Kidney (tissue), 22 donors: ENCODE measurements at places on chromosomes 6 and 20.

DNA sequence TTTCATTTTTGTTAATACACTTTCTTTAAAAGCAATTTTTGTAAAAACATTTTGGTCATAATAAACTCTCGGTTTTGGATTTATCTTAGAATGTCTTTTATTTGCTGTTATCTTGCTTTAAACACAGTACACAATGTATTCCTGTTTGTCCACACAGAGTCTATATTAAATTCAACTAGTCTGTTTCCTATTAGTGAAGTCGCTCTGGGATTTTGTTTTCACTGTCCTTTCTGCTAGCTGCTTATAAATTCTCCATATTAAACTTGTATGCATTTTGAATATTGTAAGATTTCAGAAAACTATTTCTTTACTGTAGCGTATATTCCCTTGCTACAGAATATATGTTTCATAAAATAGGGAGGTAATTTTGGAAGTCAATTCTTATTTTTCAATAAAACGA, 630.2 kb downstream of the HDGFL1 start:
- no peak for DNase-seq

GRCh38 chr6:122770835-122771601, 8.5 kb upstream of the FABP7 start:
- DNase-seq, result no peak

GRCh38 chr6:110310861-110311446, 47.2 kb downstream of the METTL24 start:
- DNase-seq, result no peak

GRCh38 chr6:138087593-138088325, 19.5 kb downstream of the PERP start:
- no peak for DNase-seq

DNA sequence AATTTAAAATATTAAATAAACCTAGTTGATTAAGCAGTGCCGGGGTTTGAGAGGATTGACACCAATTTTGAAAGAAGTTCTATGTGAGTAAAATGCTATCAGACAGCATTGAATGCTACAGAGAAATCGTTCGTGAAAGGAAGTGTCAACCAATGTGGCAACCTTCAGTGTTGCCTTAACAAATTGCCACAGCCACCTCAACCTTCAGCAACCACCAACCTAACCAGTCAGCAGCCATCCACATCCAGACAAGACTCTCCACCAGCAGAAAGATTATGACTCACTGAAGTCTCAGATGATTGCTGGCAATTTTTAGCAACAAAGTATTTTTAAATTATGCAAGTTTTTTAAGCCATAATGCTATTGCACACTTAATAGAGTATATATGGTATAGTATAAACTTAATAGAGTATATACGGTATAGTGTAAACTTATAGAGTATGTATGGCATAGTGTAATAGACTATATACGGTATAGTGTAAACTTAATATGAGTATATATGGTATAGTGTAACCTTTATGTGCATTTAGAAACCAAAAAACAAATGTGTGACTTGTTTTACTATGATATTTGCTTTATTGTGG, 65.3 kb upstream of the ID4 start:
- DNase-seq, result no peak

DNA sequence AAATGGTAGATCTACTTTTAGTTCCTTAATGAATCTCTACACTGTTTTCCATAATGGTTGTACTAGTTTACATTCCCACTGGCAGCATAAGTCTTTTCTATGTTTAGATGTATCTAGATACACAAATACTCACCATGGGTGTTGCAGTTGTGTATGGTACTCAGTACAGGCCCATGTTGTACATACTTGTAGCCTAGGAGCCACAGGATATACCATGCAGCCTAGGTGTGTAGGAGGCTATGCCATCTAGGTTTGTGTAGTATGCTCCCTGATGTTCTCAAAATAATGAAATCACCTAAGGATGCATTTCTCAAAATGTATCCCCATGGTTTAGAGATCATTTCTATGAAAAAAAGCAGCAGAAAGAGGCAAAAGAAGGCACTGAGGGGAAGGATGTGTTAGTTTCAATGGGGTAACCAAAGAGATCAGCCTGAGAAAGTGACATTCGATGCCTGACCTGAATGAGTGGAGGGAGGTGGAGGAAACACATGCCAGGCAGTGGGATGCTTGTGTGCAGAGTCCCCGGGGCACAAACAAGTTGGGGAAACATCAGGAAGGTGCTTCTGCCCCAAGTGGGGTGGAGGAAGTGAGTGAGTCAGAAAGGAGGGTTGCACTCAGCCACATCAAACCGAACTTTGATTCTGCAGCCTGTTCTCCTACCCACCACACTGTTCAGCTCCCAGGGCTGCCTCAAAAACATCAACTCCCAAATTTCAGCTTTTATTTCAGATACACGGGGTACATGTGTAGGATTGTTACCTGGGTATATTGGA, 191.2 kb downstream of the ZNF217 start:
- no peak for DNase-seq

GRCh38 chr20:38136421-38137245, 28.4 kb downstream of the TGM2 start:
- peak; percentile 43 for DNase-seq

DNA sequence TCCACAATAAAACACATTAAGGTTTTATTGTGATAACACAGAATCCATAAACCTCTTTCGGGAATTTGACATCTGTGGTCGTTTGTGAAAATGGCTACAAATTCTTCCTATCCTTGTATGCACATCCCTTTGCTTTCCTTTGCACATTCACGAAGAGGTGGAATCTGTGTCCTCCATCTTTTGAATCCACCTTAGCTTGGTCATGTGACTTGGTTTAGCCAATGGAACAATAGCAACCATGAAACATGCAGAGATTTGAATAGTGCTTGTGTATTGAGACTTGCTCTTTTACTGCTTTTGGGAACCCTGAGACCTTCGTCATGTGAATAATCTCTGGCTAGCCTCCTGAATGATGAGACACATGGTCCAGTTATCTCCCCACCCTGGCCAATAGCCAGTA, 49.7 kb upstream of the NOP56 start:
- no peak for DNase-seq

DNA sequence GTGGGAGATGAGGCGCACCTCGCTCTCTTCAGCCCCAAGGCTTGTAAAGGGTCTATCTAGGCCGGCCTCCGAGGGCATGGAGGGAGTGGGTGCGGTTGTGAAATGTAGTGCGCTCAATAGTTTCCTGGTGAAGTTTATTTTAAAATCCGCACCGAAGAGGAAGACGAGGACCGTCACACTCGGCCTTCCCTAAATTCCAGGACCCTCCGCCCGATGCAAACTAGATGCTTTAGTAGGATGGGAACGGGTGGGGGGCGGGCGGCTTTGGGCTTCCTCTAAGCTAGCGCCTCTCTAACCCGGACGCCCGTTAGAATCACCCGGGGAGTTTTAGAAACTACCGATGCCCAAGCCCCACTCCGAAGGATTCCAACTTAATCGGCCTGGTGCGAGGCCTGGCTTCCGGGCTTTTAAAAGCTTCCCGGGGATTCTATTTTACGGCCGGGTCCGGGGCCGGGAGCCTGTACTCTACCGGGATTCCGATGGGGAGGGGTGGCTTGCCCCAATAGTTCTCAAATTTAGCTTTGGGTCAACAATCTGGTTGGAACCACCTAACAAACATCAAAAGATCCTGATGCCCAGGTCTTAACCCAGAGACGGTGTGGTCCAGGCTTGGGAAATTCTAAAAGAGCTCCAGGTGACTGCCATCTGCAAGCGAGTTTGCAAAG, 548 bp upstream of the BCAS4 start:
- DNase-seq, result no peak

GRCh38 chr6:165913676-165914570, 250.9 kb upstream of the PDE10A start:
- no peak for DNase-seq

- no peak for DNase-seq
Measured at GRCh38 chr6:41150671-41151070, 3.5 kb downstream of the TREML1 start.

GRCh38 chr6:104957301-104958177, 632 bp downstream of the LIN28B start:
- DNase-seq, result no peak

DNA sequence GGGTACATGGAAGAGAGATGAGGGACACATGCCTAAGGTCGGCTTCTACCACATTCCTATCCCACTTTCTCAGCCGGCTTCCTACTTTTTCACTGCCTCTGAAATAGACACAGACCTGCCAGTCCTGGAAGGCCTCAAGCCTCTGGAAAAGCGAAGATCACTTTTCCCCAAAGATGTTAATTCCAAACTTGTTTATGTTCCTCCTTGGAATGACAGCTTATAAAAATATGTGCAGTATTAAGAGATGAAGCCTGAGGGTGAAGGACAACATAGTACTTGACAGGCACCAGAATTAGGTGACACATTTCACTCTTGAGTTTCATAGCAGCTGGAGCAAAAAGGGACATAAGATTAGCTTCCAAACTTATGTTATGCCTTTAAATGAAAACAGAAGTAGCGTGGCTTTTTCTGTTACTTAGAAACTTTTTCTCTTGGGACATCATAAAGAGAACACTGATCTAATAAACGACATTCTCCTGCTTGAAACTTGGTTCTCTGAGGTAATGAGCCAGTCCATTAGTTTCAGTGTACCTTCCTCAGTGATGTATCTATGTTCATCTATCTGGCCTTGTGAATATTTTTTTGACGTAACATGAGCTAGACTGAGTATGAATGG, 25.3 kb downstream of the FOXO3 start:
- DNase-seq, result no peak

- DNase-seq, result no peak
Measured at GRCh38 chr6:150734235-150734634, 131.3 kb upstream of the MTHFD1L start.

GRCh38 chr6:31352683-31353383, 4.1 kb downstream of the HLA-B start:
- DNase-seq, result no peak

- no peak for DNase-seq
Measured at GRCh38 chr6:38739532-38739931, 24.4 kb downstream of the DNAH8 start.

- DNase-seq, result no peak
Measured at GRCh38 chr6:6225885-6226529, 94.5 kb downstream of the F13A1 start.

DNA sequence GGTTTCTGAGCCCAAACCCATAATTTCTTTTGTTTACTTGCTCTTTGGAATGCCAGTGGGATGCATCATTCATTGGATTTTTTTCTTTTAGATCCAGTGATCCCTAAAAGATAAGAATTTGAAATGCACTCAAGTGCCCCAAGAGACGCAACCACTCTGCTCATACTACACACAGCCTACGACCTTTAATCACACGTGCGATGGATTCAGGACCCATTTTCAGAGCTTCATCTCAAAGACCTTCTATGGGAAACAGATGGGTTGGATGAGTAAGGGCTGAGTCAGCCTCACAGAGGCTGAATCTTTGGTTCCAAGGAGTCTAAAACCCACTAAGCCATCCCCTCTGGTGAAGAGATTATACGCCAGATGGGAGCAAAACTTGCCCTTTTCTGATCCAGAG, 265.5 kb upstream of the EXOC2 start:
- no peak for DNase-seq

DNA sequence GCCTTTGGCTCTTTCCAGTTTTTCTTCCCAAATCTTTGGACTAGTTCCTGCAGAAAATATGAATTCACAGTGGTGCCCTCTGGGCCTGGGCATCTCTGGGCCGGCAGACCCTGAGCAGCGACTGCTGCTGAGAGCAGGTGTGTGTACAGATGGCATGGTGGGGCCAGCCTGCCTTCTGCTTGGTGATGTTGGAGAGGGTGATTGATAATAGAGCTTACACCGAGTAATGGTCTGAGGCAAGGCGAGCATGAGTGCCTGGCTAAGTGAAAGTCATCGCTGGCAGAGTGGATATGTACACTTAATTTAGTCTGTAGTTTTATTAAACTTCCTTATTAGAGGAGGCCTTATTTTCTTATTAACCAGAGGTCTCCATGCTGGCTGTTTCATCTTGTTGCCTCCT, 156.9 kb downstream of the CDKAL1 start:
- DNase-seq, result no peak

- no peak for DNase-seq
Measured at GRCh38 chr6:161536224-161536630, 262.4 kb upstream of the AGPAT4 start.

- DNase-seq, result no peak
Measured at GRCh38 chr6:119620846-119621555, 271.4 kb upstream of the MAN1A1 start.

- no peak for DNase-seq
Measured at GRCh38 chr6:92069781-92070180, 1349.6 kb downstream of the EPHA7 start.

- DNase-seq, result no peak
Measured at GRCh38 chr6:135062735-135063134, 8.1 kb upstream of the HBS1L start.

- no peak for DNase-seq
Measured at GRCh38 chr20:23702021-23702420, 13.2 kb upstream of the CST4 start.

GRCh38 chr6:154504102-154504501, 6.4 kb downstream of the CNKSR3 start:
- no peak for DNase-seq

- no peak for DNase-seq
Measured at GRCh38 chr6:107319906-107320530, 139.3 kb downstream of the PDSS2 start.

GRCh38 chr6:95805699-95806098, 210.1 kb upstream of the FUT9 start:
- DNase-seq, result no peak

GRCh38 chr6:149012040-149012545, 265.3 kb downstream of the UST start:
- DNase-seq, result no peak

DNA sequence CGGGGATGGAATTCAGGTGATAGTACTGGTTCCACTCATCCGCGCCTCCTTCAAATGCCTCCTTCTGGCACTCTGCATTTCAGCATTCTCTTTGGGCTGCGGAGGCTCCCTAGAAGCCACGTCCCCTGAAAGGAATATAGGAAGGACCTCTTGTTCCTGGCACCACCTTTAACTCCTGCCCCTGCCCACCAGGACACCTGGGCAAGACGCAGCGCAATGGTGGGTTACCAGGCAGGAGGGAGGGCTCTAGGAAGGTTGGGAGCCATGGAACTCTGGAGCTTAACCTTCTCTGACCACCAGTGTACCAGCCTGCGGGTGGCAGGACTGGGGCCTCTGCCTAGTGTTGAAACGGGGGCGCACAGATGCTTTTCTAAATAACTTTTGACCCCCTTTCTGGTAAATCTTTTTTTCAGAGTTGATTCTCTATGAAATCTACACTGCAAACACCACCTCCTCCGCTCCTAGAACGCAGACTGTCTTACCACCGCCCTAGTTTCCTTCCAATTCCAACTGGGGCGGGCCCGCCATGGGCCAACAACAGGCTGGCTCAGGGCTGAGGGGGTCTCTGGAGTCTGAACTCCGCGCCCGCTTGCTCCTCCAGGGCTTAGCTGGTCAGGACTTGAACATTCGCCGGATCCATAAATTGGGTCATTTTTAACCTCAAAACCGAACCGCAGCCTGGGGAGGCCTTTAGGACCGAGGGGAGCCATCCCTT, 871 bp upstream of the SYNDIG1 start:
- no peak for DNase-seq

- no peak for DNase-seq
Measured at GRCh38 chr6:42315259-42315990, 97.8 kb upstream of the MRPS10 start.

GRCh38 chr20:15610787-15611186, 962.5 kb downstream of the KIF16B start:
- peak; percentile 18 for DNase-seq

- DNase-seq, result no peak
Measured at GRCh38 chr6:12415980-12416598, 125.9 kb downstream of the EDN1 start.
